Fibroblast of skin of right biceps (primary cell): ENCODE measurements at places on chromosomes 7 and 10.

- no peak for DNase-seq
Measured at GRCh38 chr10:127374901-127375300, 174.2 kb upstream of the NPS start.

DNA sequence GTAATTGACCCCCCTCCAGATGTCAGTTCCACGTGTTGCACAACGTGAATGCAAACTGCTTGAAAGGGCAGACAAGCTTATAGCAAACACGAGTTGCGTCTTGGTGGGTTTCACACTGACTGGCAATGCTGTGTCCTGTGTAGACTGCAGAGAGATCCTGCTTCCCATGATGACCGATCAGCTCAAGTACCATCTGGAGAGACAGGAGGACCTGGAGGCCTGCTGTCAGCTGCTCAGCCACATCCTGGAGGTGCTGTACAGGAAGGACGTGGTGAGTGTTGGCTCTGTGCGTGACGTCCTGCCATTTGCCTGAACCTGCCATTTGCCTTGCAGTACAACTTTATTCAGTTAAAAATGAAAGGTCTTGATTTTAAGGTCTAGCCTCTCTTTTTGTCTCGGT, 71.1 kb downstream of the INSYN2A start:
- DNase-seq = no peak

GRCh38 chr7:40202851-40203250, 68.0 kb downstream of the SUGCT start:
- DNase-seq = no peak

- DNase-seq = no peak
Measured at GRCh38 chr10:132102717-132103110, 37.0 kb downstream of the JAKMIP3 start.

DNA sequence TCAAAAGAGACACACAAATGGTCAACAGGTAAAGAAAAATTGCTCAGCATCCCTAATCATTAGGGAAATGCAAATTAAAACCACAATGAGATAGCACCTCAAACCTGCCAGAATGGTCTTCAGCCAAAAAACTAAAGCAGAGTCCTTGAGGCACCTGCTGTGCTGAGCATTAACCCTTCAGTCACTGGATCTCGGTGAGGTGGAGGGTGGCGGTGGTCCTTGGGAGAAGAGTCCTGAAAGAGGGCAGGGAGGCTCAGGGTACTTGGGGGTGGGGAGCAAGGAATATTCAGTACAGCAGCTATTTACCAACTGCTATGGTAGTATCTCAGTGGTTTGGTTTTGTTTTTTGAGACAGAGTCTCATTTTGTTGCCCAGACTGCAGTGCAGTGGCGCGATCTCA, 7.1 kb downstream of the KIAA1549 start:
- no peak for DNase-seq

DNA sequence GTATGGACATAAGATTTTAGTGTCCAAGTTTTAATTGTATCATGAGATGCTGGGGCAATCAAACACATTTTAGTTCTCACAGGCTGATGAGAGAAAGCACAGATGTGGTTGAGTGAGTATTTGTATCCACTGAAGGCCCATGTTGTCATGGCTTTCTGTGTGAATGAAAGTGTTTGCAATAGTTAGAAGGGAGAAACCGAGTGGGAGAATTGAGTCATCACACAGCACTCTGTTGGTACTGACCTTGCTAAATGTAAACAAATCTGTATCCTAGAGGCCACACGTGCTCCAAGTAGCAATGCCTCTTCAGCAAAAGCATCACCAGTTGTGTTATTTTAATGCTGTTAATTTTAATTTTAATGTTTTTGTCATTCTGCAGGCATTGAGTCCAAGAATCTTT, 121.2 kb downstream of the EMX2 start:
- DNase-seq = peak; percentile 92

GRCh38 chr10:33794460-33794859, 460.0 kb upstream of the NRP1 start:
- DNase-seq = no peak

- DNase-seq = no peak
Measured at GRCh38 chr10:2828741-2829140, 238.6 kb upstream of the PFKP start.

DNA sequence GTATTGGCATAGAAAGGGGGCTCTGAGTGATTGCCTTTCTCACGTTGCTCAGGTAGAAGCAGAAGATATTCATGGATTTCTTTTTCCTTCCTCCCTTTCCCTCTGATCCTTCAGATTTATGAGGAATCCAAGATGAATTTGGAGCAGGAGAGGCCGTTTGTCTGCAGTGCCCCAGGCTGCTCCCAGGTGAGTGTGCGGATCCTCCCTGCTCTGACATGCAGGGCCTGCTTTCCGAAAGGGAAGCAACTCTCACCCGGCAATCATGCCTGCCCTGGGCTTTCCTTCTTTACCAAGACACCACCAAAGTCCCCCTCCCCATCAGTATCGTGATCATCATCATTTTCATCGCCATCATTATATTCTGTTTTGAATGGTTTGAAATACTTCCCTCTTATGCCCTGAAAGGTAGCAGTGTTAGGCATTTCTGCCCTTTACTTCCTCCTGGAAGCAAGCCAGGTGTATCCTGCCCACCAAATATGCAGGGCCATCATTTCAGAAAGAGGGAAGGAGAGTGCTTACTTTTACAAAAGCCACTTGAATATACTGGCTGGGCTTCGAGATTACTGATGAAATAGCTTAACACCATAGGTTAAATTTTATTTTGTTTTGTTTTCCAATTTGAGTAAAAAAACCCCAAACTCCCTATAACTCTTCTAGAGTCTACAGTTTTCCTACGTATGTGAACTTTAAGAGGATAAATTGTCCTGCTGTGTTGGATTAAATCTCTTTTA, 75.9 kb downstream of the CREB5 start:
- DNase-seq = no peak

- no peak for DNase-seq
Measured at GRCh38 chr7:155000795-155001194, 2.1 kb downstream of the PAXIP1 start.

DNA sequence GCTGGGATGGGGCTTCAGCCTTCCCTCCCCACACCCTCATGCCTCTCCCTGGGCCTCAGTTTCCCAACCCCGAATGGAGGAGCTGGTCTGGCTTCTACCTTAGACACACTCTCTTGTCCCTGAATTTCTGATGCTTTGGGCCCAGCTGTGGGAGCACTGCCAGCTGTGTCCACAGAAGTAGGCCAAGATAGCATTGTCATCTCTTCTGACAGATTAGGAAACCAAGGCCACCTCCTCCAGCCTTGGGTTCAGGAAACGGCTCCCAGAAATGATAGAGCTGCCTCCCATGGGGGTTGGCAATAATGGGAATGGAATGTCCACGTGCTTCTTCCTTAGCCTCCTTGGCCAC, 1.3 kb downstream of the PPIF start:
- peak; percentile 31 for DNase-seq

DNA sequence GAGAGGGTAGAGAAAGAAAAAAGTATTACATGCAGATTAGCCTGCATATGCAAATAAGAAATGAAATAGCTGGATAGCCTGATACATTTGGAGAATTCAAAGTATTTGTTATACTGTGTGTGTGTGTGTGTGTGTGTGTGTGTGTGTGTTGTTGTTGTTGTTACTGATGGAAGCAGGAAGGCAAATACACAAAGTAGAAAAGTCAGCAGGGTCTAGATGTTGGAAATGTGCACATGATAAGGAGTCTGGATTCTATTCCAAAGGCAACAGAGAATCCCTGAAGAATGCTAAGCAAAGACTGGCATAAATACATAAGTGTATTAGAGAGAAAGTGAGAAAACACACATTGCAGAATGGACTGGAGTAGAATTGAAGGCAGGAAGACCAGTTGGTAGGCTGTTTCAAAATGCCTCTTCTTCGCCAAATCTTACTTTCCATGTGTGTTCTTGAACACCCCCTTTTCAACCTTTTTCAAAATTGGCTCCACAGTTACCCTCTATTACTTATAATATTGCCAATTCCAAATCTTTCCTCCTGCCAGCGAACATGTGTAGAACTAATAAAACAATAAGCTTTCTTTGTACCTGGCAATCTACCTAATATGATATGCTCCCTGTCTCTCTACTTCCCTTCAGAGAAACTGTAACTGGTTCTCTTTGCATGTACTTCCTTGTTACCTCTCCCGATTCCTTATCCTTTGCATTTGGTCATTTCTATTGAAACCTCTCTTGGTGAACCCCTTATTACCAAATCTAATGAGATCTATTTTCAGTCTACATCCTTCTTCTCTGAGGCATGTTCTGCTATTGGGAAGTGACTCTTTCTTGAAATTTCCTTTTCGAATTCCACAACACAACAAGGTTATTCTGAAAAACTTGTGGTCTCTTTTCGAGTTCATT, 6.2 kb downstream of the CPED1 start:
- DNase-seq = no peak

DNA sequence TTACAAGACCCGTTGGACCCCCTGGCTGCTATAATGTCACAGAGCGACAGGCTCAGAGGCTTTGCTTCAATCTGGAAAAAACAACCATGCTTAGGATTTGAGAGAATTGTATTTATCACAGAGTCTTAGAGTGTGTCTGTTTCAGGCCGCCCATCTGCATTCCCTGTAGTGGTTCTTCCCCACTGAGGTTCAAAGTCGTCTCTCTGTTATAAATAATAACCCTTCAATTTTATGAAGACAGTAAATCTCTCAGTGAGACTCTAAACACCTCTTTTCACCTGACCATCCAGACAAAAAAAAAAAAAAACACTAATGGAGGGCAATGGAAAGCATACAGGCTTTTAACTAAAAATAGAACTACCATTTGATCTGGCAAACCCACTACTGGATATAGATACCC, 565.4 kb upstream of the AUTS2 start:
- no peak for DNase-seq

GRCh38 chr7:73622909-73623797, 1.2 kb downstream of the MLXIPL start:
- no peak for DNase-seq

GRCh38 chr10:14749070-14749809, 25.5 kb downstream of the FAM107B start:
- DNase-seq = no peak

GRCh38 chr10:132541601-132542011, 4.0 kb downstream of the INPP5A start:
- no peak for DNase-seq

DNA sequence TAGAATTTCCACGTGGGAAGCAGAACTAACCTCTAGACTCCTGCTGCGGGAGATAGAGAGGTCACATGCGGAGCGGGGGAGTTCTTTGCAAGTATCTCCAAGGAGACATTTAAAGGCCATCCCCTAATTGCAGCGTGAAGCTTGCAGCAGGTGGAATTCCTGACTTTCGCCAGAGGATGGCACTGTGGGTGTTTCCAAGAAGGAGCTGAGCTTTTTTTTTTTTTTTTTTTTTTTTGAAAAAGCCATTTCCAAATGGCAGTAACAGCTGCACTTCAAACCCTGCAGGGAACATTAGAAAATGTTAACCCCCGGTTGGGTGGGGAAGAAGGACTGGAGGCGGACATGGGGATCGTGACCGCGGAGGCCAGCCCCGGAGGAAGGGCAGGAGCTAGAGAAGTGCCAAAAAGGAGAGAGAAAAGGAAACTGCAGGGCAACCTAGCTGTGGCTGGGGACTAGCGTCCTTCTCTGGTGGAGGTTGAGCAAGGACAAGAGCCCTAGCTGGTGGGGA, 487.7 kb downstream of the TYW1 start:
- DNase-seq = peak; percentile 60

GRCh38 chr7:90879924-90880323, 283.8 kb downstream of the CDK14 start:
- no peak for DNase-seq

- DNase-seq = no peak
Measured at GRCh38 chr10:103583871-103584215, 90.3 kb downstream of the NEURL1 start.

DNA sequence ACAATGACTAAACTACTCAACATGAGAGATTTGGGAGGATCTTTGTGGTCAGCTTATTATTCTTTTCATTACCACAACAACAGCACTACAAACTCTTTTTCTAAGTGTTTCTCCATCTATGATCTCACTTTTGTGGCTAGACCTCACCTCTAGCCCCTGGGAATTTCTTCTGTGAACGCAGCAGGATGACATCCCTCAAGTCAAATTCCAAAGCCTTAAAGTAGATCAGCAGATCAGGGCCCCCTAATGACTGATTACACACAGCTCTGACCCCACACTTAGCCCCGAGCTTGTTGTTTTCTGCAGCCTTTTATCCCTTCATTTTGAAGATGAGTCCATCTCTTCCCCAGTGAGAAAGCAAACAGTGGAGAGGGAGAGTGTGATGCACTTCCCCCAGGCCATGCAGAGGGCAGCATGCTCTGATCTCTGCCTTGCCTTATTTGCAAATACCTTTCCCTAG, 27.3 kb downstream of the TFAM start:
- DNase-seq = peak; percentile 87

DNA sequence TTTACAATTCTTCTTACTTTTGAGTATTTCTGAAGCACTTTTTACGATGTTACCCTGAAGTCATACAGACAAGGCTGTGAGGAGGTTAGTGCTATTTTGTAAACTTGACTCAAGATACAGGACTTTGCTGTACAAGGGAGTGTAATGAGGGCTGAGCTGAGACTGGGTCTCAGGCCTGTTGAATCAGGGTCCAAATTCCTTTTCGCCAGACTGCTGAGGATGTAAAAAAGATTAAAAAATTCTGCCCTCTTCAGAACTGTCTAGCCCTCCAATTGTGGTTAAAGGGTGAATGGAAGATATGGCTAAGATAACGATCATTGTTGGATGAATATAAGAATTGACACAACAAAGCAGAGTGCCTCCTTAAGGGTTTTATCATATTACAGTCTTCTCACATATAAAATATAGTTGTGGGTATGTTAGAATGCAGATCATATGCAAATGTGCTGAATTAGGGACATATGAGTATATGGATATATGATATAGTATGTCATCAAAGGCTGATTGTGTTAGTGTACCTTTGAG, 165.4 kb downstream of the SUGCT start:
- DNase-seq = peak; percentile 69

GRCh38 chr7:155591055-155591775, 44.9 kb upstream of the CNPY1 start:
- DNase-seq = no peak

GRCh38 chr7:93148727-93149126, 542 bp upstream of the SAMD9L start:
- no peak for DNase-seq

GRCh38 chr7:119096683-119097082, 872.2 kb downstream of the ANKRD7 start:
- DNase-seq = no peak

DNA sequence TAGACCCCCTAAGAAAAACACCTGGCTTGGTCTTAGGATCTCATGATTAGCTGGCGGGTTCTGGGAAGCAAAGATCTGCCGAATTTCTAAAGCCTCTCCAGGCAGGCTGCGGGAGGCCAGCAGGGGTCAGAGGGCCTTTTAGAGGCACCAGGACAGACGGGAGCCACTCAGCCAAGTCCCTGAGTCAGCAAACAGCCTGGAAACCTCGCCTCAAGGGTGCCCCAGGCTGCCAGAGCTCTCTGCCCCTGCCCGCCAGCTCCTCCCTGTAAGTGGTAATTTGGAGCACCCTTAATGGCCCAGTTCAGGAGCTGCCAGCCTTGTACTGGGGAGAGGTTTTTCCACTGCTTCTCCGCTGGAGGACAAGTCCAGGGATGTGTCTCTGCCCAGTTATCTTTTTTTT, 88.7 kb downstream of the HIP1 start:
- no peak for DNase-seq

- no peak for DNase-seq
Measured at GRCh38 chr10:4263601-4263921, 478.6 kb upstream of the KLF6 start.

- no peak for DNase-seq
Measured at GRCh38 chr10:122499012-122499411, 37.7 kb downstream of the HTRA1 start.
